Osteoblast (primary cell): ENCODE measurements at places on chromosomes 7 and 10. TPM values are rescaled to one million over a fixed set of nuclear protein-coding genes. Genes with fewer than 3 reads are reported as not detected.

DNA sequence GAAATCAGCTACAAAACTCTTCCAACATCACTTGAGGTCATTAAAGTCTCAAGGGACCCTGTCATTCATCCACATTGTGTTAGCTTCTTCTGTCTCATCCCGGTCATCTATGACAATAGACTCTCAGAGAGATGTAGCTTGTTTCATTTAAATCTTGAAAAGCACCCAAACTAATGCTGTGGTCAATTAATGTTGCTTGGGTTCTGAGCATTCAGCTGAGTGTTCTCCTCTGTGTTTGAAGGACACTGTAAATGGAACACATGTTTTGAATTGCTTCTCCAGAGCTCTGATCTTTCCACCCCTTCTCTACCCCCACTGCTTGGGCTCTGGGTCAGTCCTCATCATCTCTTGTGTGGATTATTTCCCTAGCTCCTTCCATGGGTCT lies 19.6 kb upstream of the ADD3 start:
- DNase-seq, result no peak

- no peak for DNase-seq
Measured at GRCh38 chr10:80506189-80506575, 31.5 kb upstream of the SH2D4B start.

UTF1 gene
- total RNA-seq, result not detected in 2 replicates

- DNase-seq, result no peak
Measured at GRCh38 chr7:5088906-5089305, 43.2 kb downstream of the RBAK start.

GRCh38 chr10:1121271-1121970 lies 65.2 kb downstream of the WDR37 start:
- no peak for DNase-seq

GRCh38 chr7:102089175-102090098 lies 197.2 kb upstream of the SH2B2 start:
- DNase-seq, result peak; percentile 11

GRCh38 chr10:71743866-71744265 lies 24.3 kb upstream of the C10orf105 start:
- DNase-seq, result no peak

NANOS1 gene
- 1.1 and 1.2 TPM in 2 replicates for total RNA-seq

TAS2R41 gene
- not detected in 2 replicates for total RNA-seq
